ENCODE measurements at places on chromosomes 3 and 15.

- DNase-seq, result no peak
These were observed 93.9 kb upstream of the RPL32 start for GRCh38 chr3:12935023-12935860.

- DNase-seq, result no peak
These were observed 150.6 kb upstream of the ROPN1 start for GRCh38 chr3:124142389-124142970.

- no peak for DNase-seq
These were observed 414.9 kb downstream of the NAALADL2 start for GRCh38 chr3:175274056-175274455.

GRCh38 chr3:140767566-140767965 lies 89.7 kb downstream of the TRIM42 start:
- DNase-seq, result no peak

GRCh38 chr15:42368096-42368495 lies 8.8 kb downstream of the CAPN3 start:
- DNase-seq, result no peak

GRCh38 chr3:193842832-193843473 lies 249.9 kb downstream of the OPA1 start:
- DNase-seq, result no peak

- no peak for DNase-seq
These were observed 72.9 kb upstream of the MNS1 start for GRCh38 chr15:56537881-56538280.

GRCh38 chr3:152253514-152253913 lies 15.2 kb upstream of the MBNL1 start:
- DNase-seq, result no peak

- no peak for DNase-seq
These were observed 121.7 kb upstream of the PRR20G start for GRCh38 chr3:127409421-127410136.

DNA sequence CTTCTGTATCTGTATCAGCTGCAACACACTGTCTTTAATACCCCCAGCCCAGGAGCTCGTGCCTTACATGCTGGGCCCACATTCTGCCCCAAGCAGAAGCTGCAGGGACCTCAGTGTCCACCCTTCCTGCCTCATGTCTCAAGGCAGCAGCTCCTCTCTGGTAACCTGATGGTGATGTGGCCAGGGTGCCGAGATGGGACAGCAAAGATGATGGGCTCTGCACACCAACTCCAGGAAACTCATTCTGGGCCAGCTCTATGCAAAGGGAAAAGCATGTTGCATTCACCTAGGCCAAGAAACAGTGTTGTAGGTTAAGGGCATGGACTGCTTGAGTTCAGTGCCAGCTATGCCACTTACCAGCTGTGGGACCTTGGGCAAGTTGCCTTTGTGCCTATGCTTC lies 79.5 kb upstream of the PRR23C start:
- DNase-seq, result no peak

DNA sequence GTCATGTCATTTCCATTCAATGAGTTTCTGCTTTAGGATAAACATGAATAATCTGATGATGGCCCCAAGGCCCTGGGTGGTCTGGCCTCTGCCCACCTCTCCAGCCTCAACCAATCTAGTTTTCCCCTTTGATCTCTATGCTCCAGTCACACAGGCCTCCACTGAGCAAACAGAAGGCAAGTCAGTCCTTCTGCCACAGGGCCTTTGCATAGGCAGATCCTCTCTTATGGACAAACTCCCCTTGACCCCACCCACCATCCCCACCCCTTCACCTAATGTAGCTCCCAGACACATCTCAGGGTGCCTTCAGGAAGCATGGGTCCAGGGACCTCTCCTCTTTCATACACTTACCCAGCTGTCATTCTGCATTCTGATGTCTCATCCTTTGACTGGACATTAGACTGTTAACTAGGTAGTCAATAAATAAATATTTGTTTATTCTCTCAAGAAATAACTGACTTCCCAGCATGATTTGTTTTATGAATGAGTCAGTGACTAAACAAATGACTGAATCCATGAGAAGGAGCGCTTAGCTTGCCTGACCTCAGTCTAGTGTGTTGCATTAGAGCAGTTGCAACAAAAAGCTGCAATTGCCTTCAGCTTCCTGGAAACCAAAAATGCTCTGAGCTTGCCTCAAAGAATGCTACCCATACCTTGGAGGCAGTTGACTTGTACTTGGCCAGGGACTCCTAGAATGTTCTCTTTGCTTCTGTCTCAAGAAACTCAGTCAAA lies 386.6 kb upstream of the WNT5A start:
- no peak for DNase-seq

GRCh38 chr3:139935016-139935865 lies at the start of gene CLSTN2:
Gene CLSTN2 (plus strand): TSS chr3:139935185.
- peak; percentile 21 for DNase-seq

DNA sequence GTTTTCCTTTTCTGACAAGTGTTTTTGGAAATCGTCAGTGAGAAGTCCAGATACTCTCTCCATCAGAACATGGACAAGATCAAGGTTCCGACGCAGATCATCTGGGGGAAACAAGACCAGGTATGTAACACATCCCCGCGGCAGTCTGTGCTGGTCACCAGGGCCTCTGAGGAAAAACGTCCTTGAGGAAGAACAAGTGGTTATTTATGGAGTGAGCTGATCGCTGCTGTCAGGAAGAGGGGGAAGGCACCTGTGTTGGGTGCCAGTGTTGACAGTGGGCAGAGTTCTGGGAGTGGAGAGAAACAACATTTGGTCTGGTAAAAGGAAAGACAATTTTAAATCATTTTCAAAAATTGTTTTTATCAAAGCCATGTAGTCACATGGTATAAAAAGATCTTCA lies 20.7 kb upstream of the RPP14 start:
- DNase-seq, result no peak

GRCh38 chr3:38364721-38365400 lies 18.3 kb downstream of the XYLB start:
- no peak for DNase-seq

- no peak for DNase-seq
These were observed 45.3 kb downstream of the SEMA6D start for GRCh38 chr15:47762621-47763020.

GRCh38 chr3:186098740-186099139 lies 10.1 kb downstream of the ETV5 start:
- DNase-seq, result no peak

DNA sequence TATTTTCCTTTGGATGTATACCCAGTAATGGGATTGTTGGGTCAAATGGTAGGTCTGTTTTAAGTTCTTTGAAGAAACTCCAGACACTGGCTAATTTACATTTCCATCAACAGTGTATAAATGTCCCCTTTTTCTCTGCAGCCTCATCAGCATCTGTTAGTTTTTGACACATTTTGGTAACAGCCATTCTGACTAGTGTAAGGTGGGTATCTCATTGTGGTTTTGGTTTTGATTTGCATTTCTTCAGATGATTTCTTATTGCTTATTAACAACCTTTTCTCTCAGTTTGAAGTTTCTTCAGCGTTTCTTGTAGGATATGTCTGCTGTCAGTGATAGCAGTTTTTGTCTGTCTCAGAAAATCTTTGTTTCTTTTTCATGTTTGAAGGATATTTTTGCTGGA lies 15.4 kb downstream of the GALK2 start:
- DNase-seq, result no peak

DNA sequence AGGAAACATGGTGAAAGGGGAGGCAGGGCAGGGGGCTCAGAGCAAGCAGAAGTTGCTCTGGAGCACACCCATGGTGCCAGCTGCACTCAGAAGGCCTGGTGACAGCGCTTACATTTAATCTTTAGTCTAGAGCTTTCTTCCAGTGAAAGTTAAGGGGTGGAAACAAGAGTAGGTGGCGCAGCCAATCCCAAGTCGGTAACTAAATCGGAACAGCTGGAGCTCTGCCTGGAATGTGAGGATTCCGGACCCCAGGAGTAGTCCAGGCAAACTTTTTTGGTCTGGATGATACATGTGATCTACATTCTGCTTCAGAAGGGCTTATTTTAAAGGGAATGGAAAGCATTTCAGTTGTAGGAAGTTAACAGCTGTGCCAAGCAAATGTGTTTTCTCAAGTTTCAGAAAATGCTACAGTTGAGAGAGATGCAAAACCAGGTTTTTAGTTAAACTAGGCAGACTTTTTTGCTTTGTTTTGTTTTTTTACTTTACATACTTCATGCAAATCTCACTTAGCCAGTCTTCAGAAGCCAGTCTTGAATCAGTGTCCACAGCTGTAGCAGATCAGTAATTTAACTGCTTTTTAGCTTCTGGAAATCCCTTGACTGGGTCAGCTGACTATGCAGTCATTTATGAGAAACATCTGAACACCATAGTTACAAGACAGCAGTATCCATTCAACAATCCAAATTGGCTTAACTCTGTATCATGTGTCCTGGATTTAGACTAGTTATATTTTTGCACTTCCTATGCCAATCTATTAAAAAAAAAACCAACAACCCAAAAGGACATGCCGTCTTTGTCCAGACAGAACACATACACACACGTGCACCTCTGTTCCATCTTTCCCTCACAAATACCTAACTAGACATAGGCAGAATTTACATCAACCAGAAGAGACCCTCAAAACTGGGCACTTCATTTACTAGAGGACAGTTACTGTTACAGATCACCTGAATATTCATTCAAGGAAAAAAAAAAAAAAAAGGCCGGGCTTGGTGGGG lies 33.2 kb downstream of the ZNF106 start:
- DNase-seq, result peak; percentile 83

- DNase-seq, result no peak
These were observed 424.1 kb downstream of the ZNF385D start for GRCh38 chr3:21326704-21327475.

GRCh38 chr3:172478116-172478515 lies 29.9 kb upstream of the GHSR start:
- DNase-seq, result no peak

All from lung microvascular endothelial cell (primary cell).